ENCODE measurements at places on chromosomes 6 and 20. TPM values are rescaled to one million over a fixed set of nuclear protein-coding genes. Genes with fewer than 3 reads are reported as not detected.
A peak's percentile ranks its signal among the peaks of the same experiment; 100 is the strongest.

DNA sequence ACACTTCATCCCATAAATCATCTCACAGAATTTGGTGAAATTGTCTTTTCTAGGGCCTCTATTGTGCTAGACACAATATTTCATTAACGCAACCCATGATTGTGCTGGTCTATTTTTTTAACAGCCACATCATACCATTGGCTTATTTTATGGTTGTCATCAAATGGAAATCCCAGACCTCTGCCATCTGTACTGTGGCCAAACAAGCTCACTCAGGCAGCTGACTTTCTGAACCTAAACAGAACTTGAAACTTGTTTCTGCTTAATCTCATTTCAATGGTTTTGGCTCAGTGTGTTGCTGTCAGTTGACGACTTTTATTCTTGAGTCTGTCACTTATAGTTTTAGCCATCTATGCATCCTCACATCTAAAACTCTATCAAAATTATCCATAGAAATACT is 111.8 kb downstream of the HAO1 start:
- no peak for DNase-seq
- no peaks in the 10 kb centered on the region for H3K36me3 ChIP-seq
- no peak overlapping the region for H3K27ac ChIP-seq
- H3K27me3 ChIP-seq = no peaks in the 10 kb centered on the region
- H3K4me3 ChIP-seq = no peak overlapping the region
- H3K4me1 ChIP-seq = no peaks in the 10 kb centered on the region

DNA sequence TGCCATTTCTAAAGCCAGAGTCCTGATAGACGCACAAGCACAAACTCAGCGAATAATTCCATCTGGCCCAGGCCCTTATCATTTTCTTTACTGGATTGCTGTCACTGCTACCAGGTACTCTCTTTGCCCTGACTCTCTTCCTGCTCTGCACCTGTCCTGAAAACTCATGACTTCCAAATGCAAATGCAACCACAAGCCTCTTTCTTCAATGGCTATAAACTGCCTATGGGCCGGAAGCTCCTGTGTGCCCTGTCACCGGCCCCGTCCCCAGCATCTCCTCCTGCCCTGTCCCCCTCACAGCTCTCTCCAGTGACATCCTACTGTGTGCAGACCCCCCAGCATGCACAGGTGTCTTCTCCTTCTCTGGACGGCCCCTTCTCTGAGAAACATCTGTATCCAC is 302.6 kb downstream of the GMDS start:
- H3K4me1 ChIP-seq = no peaks in the 10 kb centered on the region
- DNase-seq = no peak
- no peaks in the 10 kb centered on the region for H3K36me3 ChIP-seq
- no peaks in the 10 kb centered on the region for H3K27me3 ChIP-seq
- H3K4me3 ChIP-seq = no peak overlapping the region
- H3K27ac ChIP-seq = no peak overlapping the region

- H3K4me1 ChIP-seq = peaks cover 28% of the 10 kb centered on the region
- no peaks in the 10 kb centered on the region for H3K36me3 ChIP-seq
- DNase-seq = no peak
- peak overlapping the region; percentile 26 for H3K27ac ChIP-seq
- H3K4me3 ChIP-seq = no peak overlapping the region
Observed at GRCh38 chr6:37137201-37138090, 32.5 kb upstream of the PIM1 start.

DNA sequence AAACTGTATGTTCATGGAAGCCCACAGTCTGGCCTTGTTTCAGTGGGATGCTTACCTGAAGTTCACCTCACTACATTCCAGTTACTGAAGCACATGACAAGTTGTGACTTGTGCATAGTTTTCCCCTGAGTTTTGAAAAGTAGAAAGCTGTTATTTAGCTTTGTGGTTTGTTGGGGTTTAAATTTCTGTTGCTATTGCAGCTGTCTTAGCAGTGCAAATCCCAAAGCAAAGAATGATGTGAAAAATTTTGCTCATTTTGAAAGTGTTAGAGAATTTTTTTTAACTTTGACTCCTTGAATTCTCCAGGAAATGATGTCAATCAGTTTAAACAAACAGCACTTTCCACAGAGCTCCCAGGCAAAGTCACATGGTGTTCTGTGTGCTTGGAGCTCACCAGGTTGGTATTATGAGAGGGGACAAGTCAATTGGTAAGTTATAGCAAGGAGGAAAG is 268.4 kb downstream of the ADGRG6 start:
- no peak overlapping the region for H3K27ac ChIP-seq
- H3K4me1 ChIP-seq = peaks cover 18% of the 10 kb centered on the region
- no peaks in the 10 kb centered on the region for H3K36me3 ChIP-seq

DNA sequence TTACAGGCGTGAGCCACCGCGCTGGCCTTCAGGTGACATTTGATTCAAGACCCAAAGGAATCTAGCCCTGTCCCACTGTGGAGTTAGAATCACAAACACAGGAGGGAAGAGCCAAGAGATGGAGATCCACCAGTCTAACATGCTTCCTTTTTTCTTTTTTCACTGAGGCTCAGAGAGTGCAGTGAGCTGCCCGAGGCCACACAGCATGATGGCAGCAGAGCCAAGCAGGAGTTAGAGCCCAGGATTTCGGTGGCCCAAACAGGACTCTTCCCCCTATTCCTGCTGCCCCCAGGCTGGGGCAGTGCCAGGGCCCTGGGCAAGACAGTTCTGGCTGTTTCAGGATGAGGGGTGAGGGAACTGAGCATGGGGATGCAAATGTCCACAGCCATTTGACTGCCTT is 8.1 kb upstream of the SPDEF start:
- H3K4me1 ChIP-seq = no peaks in the 10 kb centered on the region

DNA sequence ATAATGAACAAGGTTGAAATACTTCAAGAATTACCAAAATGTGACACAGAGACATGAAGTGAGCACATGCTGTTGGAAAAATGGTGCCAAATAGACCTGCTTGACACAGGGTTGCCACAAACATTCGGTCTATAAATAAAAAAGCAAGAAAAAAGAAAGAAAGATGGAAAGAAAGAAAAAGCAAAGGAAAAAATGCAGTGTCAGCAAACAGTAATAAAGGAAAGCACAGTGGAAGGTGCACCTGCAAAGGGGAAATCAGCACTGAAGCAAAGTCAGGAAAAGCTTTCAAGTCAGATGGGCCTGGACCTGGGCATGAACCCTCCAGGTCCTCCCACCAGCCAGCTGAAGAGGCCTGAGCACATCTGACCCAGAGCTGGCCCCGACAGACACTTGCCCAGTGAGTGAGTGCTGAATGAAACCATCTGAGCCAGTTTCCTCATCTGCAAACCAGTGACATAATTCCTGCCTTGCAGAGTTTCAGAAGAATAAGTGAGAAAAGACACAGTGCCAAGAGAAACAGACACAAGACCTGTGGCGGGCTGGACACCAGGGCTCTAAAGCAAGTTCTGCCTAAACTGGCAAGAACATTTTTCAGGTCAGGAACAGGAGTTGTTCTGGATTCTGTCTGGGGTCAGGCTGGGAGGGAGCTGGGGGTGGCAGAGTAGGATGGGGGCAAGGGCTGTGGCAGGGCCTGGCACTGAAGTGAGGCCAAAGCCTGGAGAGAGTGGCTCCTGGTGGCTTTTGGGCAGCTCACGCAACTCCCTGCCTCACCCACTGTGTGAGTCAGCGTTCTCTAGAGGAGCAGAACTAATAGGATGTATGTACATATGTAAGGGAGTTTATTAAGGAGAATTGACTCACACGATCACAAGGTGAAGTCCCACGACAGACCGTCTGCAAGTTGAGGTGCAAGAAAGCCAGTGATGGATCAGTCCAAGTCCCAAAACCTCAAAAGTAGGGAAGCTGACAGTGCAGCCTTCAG is 23.9 kb upstream of the MICB start:
- no peak for DNase-seq
- no peaks in the 10 kb centered on the region for H3K36me3 ChIP-seq
- H3K27ac ChIP-seq = no peak overlapping the region
- no peaks in the 10 kb centered on the region for H3K27me3 ChIP-seq
- H3K4me3 ChIP-seq = no peak overlapping the region

- H3K4me1 ChIP-seq = peaks cover 3% of the 10 kb centered on the region
- DNase-seq = no peak
- H3K27ac ChIP-seq = no peak overlapping the region
Observed at GRCh38 chr6:106534564-106534982, 94.7 kb downstream of the RTN4IP1 start.

DNA sequence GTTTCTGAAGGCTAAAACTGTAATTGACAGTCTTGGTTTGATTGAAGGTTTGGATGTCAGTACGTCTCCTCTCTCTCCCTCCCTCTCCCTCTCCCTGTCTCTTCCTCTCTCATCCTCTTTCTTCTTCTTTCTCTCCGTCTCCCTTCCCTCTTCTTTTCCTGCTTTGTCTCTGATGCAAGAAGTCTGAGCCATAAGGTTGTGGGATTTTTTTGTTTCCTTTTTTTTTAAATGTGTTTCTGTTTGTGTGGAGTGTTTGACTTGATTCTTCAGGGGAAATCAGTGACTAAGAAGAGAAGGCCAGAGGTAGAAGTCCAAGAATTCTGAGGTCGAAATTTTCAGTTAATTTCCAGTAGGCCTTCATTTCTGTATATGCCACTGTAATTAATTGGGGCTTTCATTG is 111.9 kb downstream of the FOXO3 start:
- peaks cover 71% of the 10 kb centered on the region for H3K4me1 ChIP-seq
- H3K27me3 ChIP-seq = no peaks in the 10 kb centered on the region
- no peak overlapping the region for H3K27ac ChIP-seq
- peaks cover 7% of the 10 kb centered on the region for H3K36me3 ChIP-seq

GABBR1 gene
- total RNA-seq = 35.2 TPM

CLVS2 gene
- 0.15 TPM for total RNA-seq

FABP7 gene
- 35.6 TPM for total RNA-seq

TRIM31 gene
- total RNA-seq = not detected

MUC21 gene
- not detected for total RNA-seq

CPNE5 gene
- 1.2 TPM for total RNA-seq
